ENCODE measurements at places on chromosomes 13 and 19.

DNA sequence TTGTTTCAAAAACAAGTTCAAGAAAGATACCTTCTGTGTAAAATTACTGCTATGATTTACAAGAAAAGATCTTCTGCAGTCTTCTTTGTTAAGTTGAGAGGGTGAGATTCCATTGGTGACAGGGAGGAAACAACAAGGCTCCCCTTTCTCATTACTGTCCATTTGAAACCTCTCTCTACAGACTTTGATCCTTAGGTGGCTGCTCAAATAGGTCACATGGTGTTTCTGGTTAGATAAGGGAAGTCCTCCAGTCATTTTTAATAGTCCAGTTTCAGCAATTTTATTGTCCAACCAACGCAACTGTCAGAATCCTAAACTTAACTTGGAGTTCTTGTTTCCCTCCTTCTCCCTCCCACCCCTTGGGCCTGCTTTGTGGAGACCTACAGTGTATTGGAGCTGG, 390.4 kb downstream of the EFNB2 start:
- DNase-seq: no peak

- DNase-seq: no peak
These were observed 27.1 kb downstream of the C19orf47 start for GRCh38 chr19:40321076-40321475.

- DNase-seq: no peak
These were observed 2.8 kb upstream of the ZNF600 start for GRCh38 chr19:52789440-52789839.

DNA sequence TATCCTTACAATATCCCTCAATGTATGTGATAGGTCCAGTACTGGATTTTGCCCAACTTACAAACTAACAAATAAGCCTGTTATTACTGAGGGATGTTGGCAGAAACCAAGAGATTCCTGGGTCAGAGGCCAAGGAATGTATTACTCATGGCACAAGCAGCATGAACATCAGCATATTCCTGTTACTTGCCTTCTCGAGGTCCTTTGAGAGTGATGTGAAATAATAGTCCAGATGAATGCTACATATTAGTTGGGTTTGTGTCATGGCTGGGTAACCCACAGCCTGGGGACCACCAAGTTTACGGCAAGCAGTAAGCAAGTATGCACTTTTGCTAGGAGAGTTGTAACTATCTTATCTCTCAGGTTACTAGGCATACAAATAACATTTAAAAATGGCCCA, 384.5 kb upstream of the GPC6 start:
- no peak for DNase-seq

DNA sequence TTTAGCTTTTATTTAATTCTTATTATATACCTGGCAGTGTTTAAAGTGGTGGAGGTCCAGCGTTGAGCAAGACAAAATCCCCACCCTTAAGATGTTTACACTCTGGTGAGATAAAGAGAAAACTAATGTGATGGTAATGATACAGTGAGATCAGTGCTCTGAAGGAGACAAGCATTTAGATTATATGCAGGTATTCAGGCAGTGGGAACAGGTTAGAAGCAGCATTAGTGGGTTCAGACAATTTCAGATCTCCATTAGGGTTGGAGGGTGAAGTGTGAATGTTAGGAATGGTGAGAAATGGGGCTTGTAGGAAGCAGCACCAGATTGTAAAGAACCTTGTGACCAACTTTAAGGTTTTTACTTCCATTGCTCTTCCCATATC, 39.0 kb downstream of the PIBF1 start:
- DNase-seq: no peak

DNA sequence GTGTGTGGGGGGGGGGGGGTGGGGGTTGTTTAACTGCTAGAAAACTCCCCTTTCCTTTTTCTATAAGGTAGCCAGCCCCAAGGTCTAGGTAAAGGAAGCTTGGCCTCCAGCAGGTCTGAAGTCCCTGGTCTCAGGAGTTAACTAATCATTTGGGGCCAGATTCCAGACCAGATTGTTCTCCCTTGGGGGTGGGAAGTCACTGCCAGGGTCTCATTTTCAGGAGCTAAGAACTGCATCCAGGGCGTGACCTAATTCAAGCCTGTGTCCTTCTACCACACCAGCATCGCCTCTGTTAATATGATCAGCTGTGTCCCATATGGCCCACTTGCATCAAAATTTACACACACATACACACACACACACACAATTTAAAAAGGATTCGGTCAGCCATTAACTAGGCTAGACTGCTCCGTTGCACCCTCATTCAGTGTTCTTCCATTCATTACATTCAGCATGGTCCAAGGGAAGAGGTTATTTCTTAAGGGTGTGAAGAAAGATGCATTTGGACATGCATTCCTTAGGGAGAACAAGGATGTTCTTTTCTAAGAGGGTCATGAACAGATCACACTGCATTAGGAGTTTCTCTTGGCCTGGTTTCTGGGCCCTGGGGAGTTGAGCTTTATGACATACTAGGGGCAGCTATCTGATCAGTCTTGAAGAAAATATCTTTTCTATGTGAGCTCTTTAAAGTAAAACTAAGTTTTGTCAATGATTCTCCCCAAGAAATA, 91.0 kb downstream of the FGF14 start:
- no peak for DNase-seq
